ENCODE measurements at places on chromosomes 11 and 22. TPM values are rescaled to one million over a fixed set of nuclear protein-coding genes. Genes with fewer than 3 reads are reported as not detected.

Gene FRMD8
- 102 TPM for total RNA-seq

Gene CCDC73
- not detected for total RNA-seq

Gene OR10A2
- not detected for total RNA-seq

Gene HMGXB4
- 24.3 TPM for total RNA-seq

Gene POU2AF3
- total RNA-seq: not detected

Gene MS4A6E
- total RNA-seq: not detected

Gene TRIM68
- total RNA-seq: 13.9 TPM

Gene SLC39A13
- 80.4 TPM for total RNA-seq

Gene ME3
- 58.2 TPM for total RNA-seq

Gene TAF1D
- 499 TPM for total RNA-seq

Gene PTPN5
- total RNA-seq: not detected

Gene KRTAP5-1
- total RNA-seq: not detected

Gene TEX54
- 0.98 TPM for total RNA-seq

Gene MOGAT2
- not detected for total RNA-seq

Gene MAPK8IP2
- total RNA-seq: 0.33 TPM

Gene C22orf42
- not detected for total RNA-seq

Gene APOA4
- total RNA-seq: not detected

Gene OR8D1
- not detected for total RNA-seq

Gene SPDYC
- not detected for total RNA-seq

Gene MS4A3
- not detected for total RNA-seq

Gene SAC3D1
- total RNA-seq: 9.3 TPM

Gene TTC28
- 39.7 TPM for total RNA-seq

Gene FXYD2
- total RNA-seq: 2.3 TPM

Gene DDI1
- total RNA-seq: not detected

Gene APOA5
- total RNA-seq: not detected

Gene YPEL1
- total RNA-seq: 6.9 TPM

Gene HEPHL1
- total RNA-seq: under 0.01 TPM

Gene MYO18B
- total RNA-seq: not detected

Gene SLC25A17
- total RNA-seq: 19.7 TPM

Gene POLD3
- 11.1 TPM for total RNA-seq

Gene FGF19
- total RNA-seq: not detected

Gene LMO2
- total RNA-seq: 50.6 TPM

Gene SLC1A2
- total RNA-seq: not detected

Gene TSSK2
- total RNA-seq: not detected

Gene SGSM1
- 1.1 TPM for total RNA-seq
